Stimulated activated CD8-positive, alpha-beta memory T cell treated with anti-CD3 and anti-CD28 coated beads, Interleukin-7, amount 100 ng/mL, for 48 hours (primary cell): ENCODE measurements at places on chromosomes 13 and 19.

DNA sequence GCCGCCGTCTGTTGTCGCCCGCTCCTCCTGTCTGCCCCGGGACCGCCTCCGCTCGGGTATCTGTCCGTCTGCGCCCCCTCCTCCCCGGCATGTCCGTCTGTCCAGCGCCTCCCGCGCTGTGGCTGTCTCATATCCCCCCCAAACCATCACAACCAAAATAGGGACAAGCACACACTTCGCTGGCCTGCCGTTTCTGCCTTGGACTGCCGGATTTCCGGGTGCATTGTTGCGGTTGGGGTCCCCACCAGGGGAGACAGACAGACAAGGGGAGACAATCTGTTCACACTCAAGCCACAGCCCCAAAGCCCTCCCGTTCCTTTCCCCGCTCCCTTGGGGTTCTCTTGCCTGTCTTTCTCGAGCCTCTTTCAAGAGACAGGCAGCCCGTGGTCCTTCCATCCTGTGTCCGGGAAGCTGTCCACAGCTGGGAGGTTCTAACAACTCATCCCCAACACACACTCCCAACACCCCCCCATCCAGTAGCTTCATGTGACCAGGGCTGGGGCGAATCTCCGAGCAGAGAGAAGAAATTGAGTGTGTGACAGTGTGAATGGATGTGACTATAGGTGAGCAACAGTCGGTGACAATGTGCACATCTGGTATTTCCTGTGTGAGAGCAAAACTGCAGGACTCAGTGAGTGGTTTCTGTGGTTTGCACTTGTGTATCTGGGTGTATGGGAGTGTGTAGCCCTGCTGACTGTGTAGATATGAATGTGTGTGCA is 16.5 kb upstream of the FOSB start:
- DNase-seq = no peak

DNA sequence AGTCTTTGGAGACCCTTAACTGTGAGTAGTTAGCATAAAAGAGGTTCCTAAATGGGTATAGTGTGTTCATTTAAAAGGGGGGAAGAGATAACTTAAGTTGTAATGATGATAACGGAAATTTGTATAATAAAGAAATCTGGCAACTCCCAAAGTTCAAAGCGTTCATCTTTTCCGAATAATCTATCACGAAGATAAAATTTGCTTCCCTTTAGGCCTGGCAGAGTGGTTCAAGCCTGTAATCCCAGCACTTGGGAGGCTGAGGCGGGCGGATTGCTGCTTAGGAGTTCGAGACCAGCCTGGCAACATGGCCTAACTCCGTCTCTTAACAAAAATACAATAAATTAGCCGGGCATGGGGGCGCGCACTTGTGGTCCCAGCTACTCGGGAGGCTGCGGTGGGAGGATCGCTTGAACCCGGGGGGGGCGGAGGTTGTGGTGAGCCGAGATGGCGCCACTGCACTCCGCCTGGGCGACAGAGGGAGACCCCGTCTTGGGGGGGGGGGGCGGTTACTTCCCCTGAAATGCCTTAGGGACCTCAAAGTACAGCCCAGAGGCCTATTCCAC is 934 bp downstream of the N4BP2L2 start:
- peak; percentile 15 for DNase-seq

DNA sequence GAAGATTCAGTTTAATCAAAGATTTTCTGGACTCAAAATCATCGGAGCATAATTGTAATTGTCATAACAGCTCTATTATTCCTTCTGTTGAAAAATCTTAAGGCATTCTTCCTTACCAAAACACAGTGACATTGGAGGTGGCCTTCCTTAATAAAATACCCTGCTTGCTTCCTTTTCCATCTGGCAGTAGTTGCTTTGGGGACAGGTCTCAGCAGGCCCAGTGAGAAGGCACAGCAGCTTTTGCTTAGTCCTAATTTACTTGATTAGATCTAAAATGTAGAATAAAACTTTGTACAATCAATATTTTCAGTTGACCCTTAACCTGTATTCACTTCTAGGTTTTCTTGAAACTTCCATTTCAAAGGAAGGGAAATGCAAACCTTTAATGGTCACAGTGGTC is 471.6 kb downstream of the PCDH20 start:
- no peak for DNase-seq

- no peak for DNase-seq
These were observed 234.9 kb downstream of the LMO7 start for GRCh38 chr13:75871059-75871458.

GRCh38 chr19:33266974-33267484 is 35.3 kb downstream of the CEBPA start:
- no peak for DNase-seq

DNA sequence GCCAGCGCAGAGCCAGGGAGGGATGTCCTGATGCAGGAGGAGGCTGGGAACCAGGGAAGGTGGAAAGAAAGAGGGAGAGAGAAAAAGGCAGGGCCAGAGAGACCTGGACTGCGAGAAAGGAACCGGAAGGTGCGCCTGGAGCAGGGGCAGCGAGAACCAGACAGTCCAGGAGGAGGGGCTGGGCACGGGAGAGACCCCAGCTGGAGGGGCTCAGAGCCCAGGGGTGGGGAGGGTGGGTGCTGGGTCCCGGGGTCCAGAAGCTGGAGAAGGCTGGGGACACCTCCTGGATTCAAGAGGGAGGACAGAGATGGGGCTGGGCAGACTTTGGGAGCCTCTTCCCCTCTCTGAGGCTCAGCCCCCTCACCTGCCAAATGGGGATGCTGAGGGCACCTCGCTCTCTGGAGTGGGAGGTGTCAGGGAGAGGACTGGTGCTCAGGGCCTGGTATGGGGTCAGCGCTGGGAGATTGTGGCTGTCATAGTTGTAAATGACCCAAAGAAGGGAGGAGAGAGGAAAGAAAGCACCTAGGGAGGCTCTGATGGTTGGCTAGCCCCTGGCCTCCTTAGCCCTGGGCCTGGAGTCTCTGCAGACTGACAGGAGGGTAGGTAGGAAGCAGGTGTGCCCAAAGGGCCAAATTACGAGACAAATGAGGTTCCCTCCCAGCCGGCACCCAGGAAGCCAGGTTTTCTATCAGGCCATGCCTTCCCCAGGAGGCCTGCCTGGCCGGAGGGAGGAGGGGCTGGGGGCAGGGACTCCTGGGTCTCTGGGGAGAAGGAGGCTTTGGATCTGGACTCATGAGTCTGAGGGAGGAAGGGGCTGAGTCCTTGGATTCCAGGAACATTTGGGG is 1.3 kb upstream of the SPACA6 start:
- no peak for DNase-seq

GRCh38 chr13:43009506-43009905 is 13.9 kb upstream of the DNAJC15 start:
- DNase-seq = no peak
